ENCODE measurements at places on chromosomes 12 and 14.

- DNase-seq = no peak
These were observed 850 bp upstream of the ZNF385A start for GRCh38 chr12:54385251-54385914.

DNA sequence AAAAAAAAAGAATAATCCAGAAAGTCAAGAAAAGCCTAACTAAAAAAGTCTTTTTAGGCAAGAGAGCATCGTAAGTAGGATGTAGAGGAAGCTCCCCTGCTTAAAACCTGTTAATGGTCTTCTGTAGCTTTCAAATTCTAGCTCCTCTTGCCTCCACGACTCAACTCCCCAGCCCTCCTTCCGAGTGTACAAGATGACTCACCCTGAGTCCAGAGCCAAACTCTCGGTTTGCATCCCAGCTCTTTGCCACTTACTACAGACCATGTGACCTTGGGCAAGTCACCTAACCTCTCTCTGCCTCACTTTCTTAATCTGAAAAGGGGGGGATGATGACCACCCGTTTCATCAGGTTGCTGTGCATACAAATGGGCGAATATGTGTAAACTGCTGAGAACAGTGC is 460.4 kb downstream of the DPF3 start:
- no peak for DNase-seq

GRCh38 chr12:71410844-71411243 is 28.8 kb upstream of the LGR5 start:
- DNase-seq = no peak

DNA sequence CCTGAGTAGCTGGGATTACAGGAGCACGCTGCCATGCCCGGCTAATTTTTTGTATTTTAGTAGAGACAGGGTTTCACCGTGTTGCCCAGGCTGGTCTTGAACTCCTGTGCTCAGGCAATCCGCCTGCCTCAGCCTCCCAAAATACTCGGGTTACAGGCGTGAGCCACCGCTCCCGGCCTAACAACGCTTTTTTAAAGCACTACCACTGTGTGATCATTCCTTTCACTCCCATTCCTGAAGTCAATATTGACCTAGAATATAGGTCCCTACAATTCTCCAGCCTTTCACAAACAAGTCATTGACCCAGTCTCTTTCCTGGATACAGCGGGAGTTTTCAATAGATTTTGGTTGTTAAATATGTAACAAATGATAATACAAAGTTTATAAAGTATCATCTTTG is 62.8 kb downstream of the KIF21A start:
- no peak for DNase-seq

- no peak for DNase-seq
These were observed 45.3 kb downstream of the TAOK3 start for GRCh38 chr12:118327391-118327790.

DNA sequence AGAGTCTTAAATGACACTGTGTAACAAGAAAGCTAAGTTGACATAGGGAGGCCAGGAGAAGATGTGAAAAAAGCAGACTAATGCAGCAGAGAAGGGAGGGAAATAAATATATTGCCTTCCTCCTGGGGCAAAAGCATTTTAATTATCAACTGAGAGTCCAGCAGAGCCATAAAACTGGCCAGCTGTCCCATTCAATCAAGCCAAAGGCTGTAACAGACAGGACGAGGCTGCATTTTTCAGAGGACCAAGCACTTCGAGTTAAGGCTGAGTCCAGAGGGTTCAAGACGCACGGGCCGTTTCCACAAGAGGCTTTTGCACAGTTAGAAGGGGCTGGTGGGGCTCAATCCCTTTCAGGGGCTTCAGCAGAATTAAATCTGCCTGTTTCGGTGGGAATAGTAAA is 20.4 kb downstream of the MAP3K9 start:
- no peak for DNase-seq

GRCh38 chr12:7656121-7656520 is 9.6 kb downstream of the APOBEC1 start:
- no peak for DNase-seq

DNA sequence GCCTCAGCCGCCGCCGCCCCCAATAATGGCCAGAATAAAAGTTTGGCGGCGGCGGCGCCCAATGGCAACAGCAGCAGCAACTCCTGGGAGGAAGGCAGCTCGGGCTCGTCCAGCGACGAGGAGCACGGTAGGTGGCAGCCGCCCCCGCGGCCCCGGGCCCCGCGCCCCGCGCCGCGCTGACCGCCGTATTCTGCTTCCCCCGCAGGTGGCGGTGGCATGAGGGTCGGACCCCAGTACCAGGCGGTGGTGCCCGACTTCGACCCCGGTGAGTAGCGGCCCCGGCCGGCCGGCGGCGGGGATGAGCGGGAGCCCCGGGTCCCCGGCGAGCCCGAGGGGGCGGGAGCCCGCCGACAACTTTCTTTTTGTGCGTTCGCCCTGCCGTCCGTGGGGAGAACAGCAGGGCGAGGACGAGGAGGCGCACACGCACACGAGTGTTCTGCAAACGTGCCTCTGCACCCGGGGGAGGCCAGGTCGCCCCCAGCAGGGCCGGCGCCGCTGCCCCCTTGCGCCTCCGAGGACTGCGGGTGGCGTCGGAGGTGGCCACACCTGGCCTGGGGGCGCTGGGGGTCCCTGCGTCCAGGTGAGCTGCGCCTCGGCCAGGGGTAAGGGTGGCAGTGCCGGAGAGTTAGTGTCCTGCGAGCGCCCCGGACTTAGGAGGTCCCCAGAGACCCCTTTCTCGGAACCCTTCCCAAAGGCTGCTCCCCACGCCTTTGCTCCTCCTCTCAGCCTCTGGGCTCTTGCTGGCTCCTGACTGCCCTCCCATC is 794 bp downstream of the RCOR1 start:
- peak; percentile 23 for DNase-seq

DNA sequence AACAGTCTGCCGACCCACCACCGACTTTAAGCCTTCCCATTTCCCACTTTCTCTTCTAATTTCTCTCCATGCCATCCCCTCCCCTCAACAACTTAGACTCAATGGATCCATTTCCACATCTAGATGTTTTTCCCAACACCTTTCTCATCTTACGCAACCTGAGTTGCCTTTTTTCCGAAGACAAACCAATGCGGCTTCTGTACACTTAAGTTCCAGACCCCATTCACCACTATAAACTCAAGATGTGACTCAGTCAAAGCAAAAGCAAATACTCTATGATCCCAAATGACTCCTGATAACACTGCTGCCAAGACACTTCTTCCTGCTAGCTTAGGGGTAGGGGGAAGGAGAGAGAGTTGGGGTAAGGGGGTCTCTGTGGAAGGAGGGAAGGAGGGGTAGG is 1.3 kb downstream of the IL22 start:
- DNase-seq = no peak

- DNase-seq = no peak
These were observed 24.6 kb upstream of the SCARB1 start for GRCh38 chr12:124888260-124888659.
